ENCODE measurements at places on chromosomes 3 and 15.

- no peak for DNase-seq
These were observed 16.5 kb upstream of the FGF7 start for GRCh38 chr15:49406352-49407118.

DNA sequence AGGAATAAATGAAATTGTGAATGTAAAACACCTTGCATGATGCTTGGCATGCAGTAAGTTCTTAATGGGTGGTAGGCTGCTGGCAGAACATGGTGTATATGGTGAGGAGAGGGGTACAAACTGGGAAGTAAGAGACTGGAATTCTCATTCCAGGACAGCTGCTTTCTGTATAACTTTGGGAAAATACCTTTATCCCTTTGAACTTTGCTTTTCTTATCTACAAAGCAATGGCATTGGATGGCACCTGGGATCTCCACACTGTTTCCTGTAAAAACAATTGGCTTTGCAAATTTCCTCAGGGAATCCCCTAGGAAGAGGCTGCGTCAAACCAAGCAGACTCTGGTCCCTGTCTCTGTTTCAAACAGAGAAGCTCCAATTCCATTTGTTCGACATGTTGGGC, 100.7 kb upstream of the SLC4A7 start:
- DNase-seq, result no peak

DNA sequence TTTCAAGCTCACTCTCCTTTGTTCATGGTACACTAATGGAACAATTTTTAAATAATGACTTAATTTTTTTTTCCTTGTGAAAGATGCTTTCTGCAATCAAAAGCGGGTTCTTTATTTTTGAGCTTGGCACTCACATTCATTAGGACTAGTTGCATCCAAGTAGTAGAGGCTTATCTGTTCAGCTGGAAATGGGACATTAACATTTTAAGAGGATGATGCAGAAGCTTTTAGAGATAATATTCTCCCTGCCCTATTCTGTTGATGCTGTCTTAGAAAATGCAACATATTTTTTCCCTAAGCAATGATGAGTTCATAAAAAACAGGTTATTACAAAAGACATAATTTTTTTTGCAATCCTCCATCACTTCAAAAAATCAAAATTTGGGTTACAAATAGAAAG, 900.6 kb downstream of the NTRK3 start:
- DNase-seq, result no peak

DNA sequence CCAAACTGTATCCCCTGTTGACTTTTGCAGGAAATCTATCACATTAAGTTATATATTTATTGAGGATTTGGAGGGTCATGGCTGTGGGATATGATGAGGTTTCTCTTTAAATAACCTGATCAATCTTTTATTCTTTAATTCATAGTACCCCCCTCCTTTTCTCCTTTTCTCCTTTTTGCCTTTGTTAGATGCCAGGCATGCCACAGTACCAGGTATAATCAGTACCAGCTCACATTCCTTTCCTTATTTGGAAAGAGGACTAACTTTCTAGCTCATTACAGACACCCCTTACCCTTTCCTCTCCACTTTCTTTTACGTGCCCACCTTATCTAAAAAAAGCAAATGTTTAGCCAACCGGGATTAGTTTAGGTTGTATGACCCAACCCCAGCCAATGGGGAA, 326.4 kb upstream of the NAALADL2 start:
- DNase-seq, result no peak

DNA sequence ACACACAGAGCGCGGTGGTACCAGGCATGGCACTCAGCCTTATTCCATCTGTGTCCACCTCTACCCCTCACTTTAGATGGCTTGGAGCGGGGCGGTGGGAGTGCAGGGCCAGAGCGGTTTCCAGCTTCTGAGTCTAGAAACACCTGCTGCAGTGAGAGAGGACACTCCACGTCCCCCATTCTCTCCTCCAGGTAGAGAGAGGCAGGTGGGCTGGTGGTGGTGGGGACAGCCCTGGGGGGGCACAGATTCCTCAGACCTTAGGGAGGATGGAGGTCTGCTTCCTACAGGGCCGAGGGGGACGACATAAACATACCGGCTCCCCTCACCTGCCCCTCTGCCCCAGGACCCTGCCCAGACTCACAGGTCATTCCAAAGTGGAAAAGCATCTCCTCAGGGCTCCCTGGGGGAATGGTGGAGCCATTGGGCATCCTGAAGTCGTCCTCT, 40.4 kb downstream of the MUC20 start:
- DNase-seq, result no peak

DNA sequence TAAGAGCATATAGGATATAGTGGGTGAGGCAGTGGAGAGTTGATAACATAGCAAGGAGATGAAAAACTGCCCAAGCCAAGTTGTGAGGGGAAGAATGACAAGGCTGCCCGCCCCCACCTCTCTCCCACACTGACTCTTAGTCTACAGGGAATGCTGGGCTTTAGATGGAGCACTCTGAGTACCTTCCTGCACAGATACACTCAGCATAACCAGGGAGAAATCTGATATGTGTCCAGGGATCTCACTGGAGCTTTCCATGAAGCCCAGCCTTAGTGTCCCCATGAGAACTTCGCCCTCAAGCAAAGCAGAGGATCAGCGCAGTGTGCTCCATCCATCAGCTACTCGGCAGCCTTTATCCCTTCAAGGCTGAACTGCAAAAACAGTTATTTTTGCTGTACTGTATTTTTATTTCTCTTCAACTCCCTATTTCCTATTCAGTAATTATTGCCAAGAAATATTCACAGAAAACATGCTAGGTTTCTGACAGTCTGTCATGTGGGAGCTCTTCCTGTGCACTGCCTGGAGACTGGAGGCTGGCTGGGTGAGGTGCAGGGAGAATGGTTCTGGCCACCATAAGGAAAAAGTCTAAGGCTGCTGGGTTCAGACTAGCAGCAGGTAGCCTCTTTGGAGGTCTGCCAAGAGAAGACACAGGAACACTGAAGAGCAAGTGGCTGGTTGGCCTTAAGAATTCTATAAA, 475.2 kb upstream of the PPP2R3A start:
- DNase-seq, result no peak

DNA sequence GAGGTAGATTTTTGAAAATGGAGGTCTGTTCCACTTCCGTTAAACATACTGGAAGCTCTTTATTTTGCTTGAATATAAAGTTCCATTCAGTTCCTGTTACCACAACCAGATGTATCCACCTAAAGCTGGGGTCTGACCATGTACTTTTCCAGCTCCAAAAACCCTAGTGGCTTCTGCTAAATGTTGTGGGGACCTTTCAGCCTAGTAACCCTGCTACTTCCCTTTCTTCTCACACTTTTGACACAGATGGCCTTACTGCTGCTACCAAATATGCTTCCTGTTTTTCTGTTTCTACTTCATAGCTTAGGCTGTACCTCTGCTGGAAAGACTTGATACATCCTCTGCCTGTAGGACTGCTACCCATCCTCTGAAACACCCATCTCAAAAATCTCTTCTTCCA, 87.8 kb downstream of the COL6A6 start:
- no peak for DNase-seq

GRCh38 chr3:161409069-161409468, 37.8 kb upstream of the SPTSSB start:
- DNase-seq, result no peak

GRCh38 chr15:86725628-86726027, 646.0 kb downstream of the AGBL1 start:
- DNase-seq, result no peak

DNA sequence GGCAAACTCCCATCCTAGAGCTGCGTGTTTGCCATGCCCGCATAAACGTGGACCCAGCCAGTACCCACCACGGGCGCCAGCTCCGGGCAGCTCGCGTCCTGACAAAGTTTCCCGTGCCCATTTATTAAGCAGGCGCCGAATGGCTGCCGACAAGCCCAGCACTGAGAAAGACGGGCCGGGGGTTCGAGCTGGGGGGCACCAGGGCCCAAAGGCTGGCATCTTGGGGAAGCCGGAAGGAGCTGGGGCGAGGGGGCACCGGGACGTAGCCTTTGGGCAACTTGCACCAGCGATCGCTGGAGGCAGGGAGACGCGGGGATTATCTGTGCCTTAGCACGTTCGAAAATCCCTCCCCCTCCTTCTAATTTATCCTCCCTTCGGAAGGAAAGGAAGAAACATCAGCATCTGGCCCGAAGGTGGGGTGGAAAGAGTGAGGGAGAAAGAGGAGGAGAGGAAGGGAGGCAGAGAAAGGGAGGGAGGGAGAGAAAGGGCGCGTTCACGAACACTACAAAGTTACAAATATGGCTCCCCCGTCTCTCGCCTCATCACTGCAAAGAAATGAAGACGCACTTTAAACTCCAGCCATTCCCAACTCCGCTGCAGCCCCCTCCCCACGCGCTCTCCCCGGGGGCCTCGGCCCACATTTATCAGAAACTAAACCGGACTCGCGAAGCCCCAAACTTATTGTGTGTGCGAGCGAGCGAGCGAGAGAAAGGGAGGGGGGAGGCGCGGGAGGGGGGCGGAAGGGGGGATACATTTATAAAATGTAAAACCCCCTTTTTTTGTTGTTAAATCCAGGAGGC, 1.0 kb downstream of the ANP32A start:
- peak; percentile 22 for DNase-seq

DNA sequence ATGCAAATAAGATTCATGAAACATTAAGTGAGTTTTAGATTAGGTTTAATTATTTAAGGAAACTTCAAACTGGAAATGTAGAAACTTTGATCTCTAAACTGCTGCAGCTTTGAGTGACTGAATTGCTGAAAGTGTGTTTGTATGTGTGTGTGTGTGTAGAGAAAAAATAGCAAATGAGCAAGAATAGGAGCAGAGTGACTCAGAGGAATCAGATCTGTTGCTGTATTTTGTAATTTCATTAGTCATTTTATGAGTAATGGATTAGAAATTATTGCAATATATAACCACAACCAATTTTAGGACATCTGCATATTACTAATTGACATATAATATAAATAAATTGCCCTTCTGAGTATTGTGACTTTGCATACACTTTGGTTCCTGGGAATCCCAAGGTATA, 52.8 kb upstream of the SLC9A9 start:
- DNase-seq, result no peak

GRCh38 chr15:80151148-80151547, 1.7 kb upstream of the FAH start:
- no peak for DNase-seq

DNA sequence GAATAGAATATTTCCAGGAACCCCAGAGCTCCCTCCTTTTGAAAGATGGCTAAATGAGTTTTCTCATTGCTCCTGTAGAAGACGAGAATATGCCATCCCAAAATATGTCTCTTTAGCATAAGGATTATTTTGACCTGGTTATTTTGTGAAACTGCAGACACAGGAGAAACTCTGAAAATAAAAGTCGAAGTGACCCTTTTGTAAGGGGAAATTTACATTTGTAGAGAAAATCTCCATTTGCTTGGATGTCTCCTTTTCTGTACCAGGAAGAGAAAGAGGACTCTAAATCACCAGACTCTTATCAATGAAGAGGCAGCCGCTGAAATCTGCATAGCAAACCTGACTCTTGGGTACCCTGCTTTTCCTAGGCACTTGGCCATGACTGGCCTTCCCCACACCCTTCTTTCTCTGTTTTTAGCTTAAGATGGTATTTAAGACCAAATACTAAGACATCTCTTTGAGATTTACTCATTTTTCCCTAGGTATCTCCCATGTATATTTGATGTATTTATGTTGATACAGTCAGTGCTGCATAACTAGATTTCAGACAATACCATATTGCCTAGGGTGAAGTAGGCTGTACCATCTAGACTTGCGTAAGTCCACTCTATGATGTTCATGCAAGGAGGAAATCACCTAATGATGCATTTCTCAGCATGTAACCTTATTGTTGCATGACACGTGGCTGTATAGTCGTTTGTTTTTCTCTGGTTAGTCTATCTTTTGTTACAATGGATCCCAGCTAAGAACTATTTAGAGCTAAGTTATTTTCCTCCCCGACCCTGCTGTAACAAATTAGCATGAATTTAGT, 98.2 kb upstream of the UBE3A start:
- no peak for DNase-seq

DNA sequence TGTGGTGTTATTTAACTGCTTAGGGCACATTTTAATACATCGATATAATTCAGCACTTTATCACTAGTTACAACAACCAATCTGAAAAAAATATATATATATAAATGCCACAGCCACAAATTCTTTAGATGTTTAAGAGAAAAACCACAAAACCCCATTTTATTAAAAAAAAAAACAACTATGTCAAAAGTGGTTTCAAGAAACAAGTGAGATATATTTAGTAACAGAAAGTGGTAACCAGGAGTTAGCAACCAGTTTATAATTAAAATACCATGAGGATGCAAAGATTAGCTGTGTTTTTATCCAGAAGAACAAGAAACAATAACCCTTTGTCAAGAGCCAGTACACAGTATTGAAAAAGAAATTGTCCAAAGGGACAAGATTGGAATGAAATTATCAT, 14.8 kb upstream of the DIPK2A start:
- no peak for DNase-seq

GRCh38 chr3:158506456-158506855, 64.5 kb upstream of the MLF1 start:
- DNase-seq, result no peak

- no peak for DNase-seq
These were observed 76.5 kb upstream of the ARHGEF26 start for GRCh38 chr3:154044671-154045070.
